Activated CD4-positive, alpha-beta T cell treated with anti-CD3 and anti-CD28 coated beads for 1 hour (primary cell): ENCODE measurements at places on chromosomes 1 and 21.

DNA sequence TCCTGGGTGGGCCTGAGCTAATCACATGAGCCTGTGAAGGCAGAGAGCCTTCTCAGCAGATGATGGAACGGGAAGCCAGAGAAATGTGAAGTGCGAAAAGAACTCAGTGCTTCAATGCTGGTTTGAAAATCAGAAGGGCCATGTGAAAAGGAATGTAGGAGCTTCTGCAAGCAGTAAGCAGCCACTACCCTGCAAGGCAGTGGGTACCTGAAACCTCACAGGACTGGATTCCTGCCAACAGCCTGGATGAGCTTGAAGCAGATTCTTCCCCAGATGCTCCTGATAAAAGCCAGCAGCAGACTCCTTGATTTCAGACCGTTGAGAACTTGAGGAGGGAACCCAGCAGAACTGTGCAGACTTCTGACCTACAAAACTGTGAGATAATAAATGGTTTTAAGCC, 158.6 kb downstream of the SYT2 start:
- DNase-seq, result no peak

DNA sequence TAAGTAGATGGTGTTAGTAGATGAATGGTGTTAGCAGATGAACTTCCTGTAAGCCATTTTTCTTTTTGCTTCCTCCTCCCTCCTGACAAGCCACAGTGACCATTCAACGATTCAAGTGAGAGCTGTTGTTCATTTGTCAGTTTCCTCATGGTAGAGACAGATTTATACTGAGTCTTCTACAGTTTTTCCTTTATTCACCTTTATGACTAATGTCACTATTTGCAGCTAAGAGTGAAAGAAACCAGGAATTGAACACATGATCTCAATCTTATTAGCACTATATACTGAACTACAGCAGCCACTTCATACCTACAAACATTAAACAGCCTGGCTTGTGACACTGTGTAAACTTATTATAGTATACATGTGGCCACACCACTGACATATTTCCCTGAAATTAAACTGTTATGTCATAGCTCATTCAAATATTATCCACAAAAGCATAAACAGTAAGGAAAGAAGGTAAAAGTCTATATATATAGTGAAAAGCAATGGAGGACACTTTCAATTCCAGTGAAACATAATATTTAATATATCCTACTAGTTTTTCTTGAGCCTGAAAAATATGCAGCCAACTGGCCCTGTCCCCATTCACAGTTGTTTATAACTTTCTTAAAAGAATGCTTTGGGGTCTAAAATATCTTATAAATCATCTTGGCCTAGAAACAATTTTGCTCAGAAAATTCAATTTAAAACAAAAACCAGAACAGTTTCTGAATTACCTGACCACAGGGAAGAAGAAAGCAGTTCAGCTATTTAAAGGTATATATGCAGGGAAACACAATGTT, 566.9 kb upstream of the ZRANB2 start:
- no peak for DNase-seq

GRCh38 chr1:97906567-97907241, 14.1 kb downstream of the DPYD start:
- no peak for DNase-seq

GRCh38 chr1:184340984-184341383, 45.8 kb upstream of the C1orf21 start:
- DNase-seq, result no peak

DNA sequence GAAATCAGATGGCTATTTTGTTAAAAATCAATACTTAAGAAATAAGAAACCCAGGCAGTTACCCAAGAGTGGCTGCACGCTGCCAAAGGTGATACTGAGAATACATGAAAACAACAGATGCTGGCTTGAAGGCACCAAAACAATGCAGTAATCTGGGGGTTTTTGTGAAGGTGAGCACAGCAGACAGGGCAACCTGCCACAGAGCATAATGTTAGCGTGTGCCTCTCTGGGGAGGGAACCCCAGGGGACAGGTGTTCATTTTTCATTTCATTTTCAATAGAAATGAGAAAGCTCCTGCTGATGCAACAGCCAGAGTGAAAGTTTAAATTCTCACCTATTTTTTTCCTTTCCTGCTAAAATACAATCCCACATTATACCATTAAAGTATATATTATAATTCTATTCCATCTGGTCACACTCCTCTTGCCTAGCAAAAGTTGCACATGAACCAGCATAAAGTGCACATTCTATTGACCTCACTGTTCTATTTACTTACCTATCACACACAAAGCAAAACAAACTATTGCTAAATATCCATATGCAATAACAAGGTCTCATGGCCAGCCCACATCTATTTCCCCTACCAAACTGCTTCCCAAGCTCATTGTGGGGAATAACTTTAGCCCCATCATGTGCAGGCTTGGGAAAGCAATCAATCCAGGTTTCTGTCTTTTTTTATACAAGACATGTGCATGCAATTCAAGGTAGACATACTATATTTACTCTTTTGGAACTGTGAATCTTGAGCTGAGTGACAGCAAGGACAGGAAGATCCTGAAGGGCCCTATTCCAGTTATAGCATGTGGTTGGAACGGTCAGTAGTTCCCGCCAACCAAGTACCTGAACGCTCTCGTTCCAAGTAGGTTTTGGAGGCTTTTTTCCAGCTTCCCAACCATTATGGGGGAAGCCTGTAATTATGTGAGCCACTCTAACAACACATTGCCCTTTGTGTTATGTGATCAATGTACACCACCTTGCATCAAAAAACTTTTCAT, 173.6 kb downstream of the RERE start:
- no peak for DNase-seq

DNA sequence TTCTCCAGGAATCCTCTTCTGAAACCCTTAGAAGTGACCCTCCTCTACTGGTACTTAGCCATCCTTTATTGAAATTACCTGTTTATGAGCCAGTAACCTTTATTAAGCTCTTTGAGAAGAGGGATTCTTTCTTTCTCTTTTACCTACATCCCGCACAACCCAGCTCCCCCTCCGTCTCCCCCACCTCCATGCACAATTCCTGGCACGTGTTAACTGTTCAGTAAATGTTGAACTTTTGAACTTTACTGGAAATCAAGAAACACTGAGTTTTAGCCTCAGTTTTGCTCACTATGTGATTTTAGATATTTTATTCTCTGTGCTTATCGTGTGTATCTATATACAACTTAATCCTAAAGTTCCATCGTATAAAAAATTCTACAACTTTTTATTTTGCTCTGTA, 1.8 kb downstream of the TMED5 start:
- no peak for DNase-seq

DNA sequence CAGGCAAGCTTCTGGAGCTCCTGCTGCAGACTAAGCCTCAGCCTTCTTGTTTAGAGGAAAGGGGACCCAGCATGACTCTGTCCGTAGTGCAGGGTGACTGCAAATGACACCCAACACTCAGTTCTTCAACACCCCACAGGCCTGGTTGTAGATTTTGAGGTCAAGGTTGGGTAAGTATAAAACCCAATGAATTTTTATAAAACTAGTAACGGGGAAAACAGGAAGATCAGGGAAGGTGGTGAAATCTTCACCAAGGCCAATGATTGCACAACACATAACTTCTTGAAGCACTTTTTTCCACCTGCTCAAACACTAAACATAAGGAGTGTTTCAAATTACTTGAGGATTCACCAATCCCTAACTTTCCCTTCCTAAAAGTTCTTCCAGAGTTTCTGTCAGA, 89.4 kb upstream of the JAK1 start:
- no peak for DNase-seq

DNA sequence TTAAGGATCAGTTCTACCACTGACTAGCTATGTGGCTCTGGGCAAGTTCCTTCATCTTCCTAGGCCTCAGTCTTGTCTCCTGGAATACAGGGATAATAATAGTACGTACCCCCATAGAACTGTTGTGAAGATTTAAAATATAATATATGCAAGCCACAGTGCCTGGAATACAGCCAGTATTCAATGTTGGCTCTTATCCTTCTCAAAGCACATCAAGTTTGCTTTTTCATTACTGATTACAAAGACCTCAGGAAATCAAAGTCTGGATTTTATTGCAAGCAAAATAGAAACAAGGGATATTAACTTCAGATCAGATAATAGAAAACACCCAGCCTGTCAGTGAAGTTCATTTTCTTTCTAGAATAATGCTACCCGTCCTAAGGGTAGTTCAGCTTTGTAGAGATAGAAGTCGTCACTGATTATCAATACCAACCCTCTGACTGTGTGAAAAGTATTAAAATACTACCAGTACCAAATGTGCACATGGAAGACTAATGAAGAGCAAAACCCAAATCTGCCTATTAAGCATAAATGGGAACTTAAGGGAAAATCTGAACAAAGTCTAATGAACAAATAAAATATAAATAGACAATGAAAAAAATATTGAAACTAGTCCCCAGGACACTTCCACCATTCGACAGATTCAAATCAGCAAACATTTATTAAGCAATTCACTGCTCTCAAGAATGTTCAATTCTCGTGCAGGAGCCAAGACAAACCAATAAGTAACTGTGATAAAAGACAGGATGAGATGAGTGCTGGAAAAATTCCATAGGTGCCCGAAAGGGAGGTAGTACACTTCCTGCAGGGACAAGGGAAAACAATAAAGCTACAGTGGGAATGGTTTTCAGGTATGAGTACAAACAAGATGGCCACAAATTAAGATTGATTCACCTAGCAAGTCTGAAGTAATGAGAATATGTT, 206.2 kb downstream of the SMYD3 start:
- no peak for DNase-seq
